ENCODE measurements at places on chromosomes 1 and 21.

DNA sequence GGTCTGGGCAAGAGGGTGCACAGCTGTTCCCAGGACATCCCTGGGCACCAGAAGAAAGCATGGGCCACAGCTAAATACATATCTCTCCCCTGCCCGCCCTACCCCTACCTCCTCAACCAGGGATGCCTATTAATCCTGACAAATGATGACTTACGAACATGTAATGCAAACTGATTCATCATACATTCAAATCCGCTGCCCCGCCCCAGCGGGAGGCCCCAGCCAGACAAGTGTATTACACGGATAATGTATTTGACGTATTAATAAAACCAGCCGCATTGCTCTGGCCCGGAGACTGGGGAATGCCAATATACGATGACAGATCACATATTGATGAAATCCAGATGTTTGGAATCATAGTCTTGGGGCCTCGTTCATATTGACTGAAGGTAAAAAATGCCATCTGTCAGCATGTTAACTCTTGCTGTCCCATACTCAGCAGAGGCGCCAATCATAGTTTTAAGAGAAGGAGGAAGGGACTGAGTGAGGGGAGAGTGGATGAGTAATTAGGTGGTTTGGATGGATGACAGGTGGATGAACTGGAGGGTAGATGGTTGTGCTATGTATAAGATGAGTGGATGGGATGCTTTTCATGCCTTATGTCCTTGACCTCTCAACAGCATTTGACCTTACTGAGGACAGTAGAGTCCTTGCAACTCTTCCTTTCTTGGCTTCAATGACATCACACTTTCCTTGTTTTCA, 68.2 kb downstream of the TMEM53 start:
- no peak for DNase-seq

DNA sequence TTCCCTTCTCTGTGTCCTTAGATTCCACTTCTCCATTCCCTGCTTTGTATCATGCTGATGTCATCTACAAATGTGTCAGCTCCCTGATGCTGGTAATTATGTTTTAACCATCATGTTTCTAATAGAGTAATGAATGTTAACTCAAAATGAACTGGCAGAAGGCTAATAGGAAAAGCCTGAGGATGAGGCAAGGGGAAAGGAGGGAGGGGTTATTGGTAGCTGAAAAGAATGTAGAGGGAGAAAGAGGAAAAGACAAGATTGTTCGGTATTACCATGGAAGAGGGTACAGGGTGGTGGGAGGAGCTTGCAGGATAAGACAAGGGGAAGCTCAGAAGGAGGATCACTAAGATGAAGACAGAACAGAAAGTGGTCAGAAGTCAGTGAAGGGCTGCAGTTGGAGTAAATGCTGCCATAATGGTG, 150.9 kb downstream of the ZC3H11B start:
- no peak for DNase-seq

GRCh38 chr1:153417136-153417888, 992 bp downstream of the S100A7A start:
- DNase-seq, result no peak

GRCh38 chr1:204975568-204976235, 67.3 kb upstream of the CNTN2 start:
- peak; percentile 86 for DNase-seq

GRCh38 chr1:151104630-151105029, 34.1 kb downstream of the GABPB2 start:
- no peak for DNase-seq

DNA sequence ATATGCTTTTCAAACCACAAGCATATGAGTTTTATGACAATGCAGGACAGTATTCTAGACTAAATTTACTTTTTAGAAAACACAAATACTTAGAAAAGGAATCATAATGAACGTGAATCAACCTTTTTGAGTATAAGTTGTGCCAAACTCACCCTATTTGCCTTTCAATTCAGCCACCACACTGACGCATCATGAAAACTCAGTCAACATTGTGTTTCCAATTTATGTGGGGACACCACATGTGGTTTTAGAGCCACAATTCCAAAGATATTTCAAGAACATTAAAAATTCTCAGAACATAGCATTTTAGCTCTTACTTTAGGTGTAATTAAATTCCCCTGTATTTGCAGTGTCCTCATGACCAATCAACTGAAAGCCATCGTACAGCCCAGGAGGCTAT, 118.8 kb downstream of the PTBP2 start:
- DNase-seq, result no peak

DNA sequence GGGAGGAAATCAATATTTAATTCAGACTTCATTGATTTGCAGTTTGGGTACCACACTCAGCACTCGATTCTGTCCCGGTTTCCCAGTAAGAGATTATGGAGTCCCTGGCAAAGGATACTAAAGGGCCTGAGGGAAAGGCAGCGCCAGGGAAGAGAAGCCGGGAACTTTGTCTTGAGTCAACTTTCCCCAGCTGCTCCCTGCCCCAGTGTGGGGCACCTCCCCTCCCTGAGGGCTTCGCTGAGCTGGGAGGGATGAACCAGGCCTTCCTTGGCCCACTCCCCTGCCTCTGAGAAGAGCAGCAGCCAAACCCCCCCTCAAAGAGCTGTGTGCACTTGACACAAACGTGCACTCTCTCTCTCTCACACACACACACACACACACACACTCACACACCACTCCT, 32.6 kb downstream of the OPTC start:
- no peak for DNase-seq

GRCh38 chr1:166914111-166914510, 38.0 kb upstream of the TADA1 start:
- no peak for DNase-seq

- no peak for DNase-seq
Observed at GRCh38 chr1:159839116-159839849, 12.6 kb downstream of the SLAMF8 start.

DNA sequence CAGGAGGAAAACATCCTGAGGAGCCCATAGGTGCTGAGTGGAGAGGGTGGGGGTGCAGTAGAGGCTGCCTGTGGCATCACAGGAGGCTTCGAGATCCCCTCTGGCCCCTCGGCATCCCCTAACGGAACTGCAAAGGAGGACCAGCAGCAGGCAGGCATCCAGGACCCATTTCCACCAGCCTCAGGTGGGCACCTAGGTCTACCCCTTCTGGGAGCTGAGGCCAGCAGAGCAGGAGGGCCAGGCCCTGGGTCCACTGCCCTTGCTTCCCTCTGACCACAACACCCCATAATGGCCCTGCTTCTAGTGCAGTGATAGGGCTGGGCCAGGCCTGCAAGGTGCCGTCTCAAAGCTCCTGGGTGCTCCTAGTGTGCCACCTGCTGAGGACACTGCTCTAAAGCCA, 723.0 kb downstream of the PTPRU start:
- no peak for DNase-seq

GRCh38 chr1:117657031-117657430, 51.2 kb downstream of the TENT5C start:
- no peak for DNase-seq

GRCh38 chr21:35227786-35228185, 178.7 kb upstream of the RUNX1 start:
- no peak for DNase-seq

- no peak for DNase-seq
Observed at GRCh38 chr1:35175098-35175576, 17.8 kb downstream of the SFPQ start.

DNA sequence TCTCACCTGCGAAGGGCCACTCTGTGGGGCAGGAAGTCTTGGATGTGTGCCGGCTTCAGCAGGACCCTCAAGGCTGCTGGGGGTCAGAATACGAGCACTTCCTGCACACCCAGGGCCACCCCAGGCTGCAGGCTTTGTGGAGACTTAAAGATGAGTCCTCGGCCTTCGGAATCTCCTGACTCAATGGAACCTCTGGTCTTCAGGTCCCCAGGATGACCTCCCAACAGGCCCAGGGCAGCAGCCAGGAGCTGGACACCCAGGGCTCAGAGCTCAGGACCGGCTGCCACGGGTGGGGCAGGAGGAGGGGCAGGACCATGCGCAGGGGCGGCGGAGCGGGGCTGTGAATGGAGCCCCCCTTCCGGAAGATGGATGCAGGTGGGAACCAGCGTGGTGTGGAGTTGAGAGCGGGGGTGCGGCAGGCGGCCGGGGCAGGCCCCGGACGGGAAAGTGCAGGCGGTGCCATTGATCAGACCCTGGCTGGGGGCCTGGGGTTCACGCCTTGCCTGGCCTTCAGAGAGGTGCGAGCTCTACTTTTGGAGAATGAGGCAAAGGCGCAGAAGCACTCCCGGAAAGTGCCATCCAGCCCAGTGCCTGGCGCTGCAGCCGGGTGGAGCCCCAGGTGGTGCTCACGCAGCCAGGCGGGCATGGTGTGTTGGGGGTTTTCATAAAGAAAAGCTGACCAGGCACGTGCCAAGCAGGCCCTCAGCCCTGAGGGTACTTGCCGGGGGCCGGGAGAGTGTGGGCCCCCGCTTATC, 10.4 kb downstream of the COL18A1 start:
- no peak for DNase-seq

DNA sequence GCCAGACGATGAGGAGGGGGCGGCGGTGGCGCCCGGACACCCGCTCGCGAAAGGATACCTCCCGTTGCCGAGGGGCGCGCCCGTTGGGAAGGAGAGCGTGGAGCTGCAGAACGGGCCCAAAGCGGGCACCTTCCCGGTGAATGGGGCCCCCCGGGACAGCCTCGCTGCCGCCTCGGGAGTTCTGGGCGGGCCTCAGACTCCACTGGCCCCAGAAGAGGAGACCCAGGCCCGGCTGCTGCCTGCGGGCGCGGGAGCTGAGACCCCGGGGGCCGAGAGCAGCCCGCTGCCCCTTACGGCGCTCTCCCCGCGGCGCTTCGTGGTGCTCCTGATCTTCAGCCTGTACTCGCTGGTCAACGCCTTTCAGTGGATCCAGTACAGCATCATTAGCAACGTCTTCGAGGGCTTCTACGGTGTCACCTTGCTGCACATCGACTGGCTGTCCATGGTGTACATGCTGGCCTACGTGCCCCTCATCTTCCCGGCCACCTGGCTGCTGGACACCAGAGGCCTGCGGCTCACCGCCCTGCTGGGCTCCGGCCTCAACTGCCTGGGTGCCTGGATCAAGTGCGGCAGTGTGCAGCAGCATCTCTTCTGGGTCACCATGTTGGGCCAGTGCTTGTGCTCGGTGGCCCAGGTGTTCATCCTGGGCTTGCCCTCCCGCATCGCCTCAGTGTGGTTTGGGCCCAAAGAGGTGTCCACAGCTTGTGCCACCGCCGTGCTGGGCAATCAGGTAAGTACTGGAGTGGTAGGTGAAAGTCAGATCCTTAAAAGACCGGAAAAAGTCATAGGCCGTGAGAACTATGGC, 588 bp downstream of the FLVCR1 start:
- DNase-seq, result peak; percentile 64

DNA sequence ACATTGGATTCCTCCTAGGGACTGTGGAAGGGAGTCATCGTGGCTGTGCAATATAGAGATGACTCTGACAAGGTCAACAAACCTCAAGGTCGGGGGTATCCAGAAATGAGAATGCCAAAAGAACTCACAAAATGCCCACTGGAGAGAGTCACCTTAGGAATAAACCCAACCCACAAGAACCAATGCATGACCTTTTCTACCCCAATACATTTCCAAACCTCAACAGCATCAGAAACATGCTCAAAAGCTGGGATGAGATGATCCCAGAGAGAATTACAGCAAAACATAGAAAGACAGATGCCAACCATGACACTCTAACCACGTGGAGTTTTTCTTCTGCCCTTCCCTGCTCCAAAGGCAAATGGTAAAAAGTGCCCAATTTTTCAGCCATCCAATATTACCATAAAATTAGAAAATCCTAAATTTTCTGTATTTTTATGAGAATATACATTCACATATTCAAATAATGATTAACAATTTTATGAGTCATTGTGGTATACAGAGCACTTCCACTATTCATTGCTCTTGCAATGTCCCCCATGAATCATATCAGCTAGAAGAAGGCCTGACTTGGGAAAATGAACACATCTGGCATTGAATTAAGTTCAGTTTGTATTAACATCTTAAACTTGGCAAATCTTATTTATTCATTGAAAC, 88.2 kb upstream of the PALMD start:
- peak; percentile 12 for DNase-seq

DNA sequence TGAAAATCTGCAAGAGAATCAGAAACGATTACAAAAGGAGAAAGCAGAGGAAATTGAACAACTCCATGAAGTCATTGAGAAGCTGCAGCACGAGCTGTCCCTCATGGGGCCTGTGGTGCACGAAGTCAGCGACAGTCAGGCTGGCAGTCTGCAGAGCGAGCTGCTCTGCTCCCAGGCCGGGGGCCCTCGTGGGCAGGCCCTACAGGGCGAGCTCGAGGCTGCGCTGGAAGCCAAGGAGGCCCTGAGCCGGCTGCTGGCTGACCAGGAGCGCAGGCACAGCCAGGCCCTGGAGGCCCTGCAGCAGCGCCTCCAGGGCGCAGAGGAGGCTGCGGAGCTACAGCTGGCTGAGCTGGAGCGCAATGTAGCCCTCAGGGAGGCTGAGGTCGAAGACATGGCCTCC, 47.5 kb upstream of the DIP2A start:
- no peak for DNase-seq

- DNase-seq, result peak; percentile 7
Observed at GRCh38 chr1:219220945-219221344, 47.3 kb downstream of the LYPLAL1 start.

GRCh38 chr21:42739061-42739931, 85.9 kb downstream of the PDE9A start:
- no peak for DNase-seq

GRCh38 chr1:38546636-38547035, 312.9 kb downstream of the RRAGC start:
- DNase-seq, result no peak

GRCh38 chr1:169872906-169873305, 20.8 kb downstream of the SCYL3 start:
- DNase-seq, result no peak

GRCh38 chr1:63277195-63278192, 44.9 kb upstream of the FOXD3 start:
- DNase-seq, result no peak

DNA sequence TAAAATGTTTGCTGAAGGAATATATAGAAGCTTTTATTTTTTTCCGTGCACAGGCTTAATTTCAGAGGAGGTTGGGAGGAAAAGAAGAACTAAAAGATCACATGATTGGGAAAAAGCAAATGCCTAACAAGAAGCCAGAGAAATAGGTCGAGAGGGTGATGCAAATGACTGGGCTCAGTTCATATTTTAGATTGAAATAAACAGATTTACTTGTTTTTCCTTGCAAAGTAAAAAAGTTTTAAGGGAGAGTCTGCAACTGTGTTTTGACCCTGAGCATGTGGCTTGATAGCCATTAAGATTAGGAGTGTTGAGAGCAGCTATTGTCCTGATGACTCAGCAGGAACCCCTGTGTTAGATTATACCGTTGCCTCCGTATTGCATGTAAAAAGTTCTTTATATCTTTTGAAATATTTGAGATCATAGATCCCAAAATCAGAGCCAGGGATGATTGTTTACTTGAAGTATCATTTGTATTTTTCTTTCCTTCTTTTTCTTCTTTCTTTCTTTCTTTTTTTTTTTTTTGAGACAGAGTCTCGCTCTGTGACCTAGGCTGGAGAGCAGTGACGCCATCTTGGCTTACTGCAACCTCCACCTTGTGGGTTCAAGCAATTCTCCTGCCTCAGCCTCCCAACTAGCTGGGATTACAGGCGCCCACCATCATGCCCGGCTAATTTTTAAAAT, 20.2 kb downstream of the CLIC4 start:
- peak; percentile 83 for DNase-seq

DNA sequence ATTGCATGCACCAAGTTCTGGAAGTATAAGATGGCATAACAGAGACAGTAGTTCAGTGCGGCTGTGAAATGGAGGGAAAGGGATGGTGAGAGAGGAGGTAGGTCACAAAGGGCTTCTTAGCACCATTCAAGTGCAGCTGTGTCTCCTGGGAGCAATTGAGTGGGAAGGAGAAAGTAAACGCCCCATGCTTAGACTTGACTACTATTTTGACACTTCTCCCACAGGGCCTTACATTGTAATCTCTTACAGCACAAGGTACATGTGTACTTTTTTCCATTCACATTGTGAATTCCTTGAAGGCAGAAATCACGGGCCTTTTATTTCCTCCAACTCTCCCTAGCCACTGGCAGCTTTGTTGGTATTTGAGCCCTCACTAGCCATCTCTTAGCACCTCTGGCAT, 239.6 kb upstream of the FOXD3 start:
- no peak for DNase-seq
